ENCODE measurements at places on chromosomes 12 and 14. TPM values are rescaled to one million over a fixed set of nuclear protein-coding genes. Genes with fewer than 3 reads are reported as not detected.

SERPINA12 gene
- not detected for total RNA-seq

SIX1 gene
- total RNA-seq: 6.0 TPM

IFNG-AS1 gene
- total RNA-seq: not detected

LGR5 gene
- not detected for total RNA-seq

REM2 gene
- 0.09 TPM for total RNA-seq

RNF212B gene
- total RNA-seq: not detected

DPPA3 gene
- not detected for total RNA-seq

TMEM132C gene
- total RNA-seq: not detected

Data from HFFc6 (cell line).